Liver (tissue), 10 donors: ENCODE measurements at places on chromosomes 2 and 18. TPM values are rescaled to one million over a fixed set of nuclear protein-coding genes. Genes with fewer than 3 reads are reported as not detected.
A peak's percentile ranks its signal among the peaks of the same experiment; 100 is the strongest.

DNA sequence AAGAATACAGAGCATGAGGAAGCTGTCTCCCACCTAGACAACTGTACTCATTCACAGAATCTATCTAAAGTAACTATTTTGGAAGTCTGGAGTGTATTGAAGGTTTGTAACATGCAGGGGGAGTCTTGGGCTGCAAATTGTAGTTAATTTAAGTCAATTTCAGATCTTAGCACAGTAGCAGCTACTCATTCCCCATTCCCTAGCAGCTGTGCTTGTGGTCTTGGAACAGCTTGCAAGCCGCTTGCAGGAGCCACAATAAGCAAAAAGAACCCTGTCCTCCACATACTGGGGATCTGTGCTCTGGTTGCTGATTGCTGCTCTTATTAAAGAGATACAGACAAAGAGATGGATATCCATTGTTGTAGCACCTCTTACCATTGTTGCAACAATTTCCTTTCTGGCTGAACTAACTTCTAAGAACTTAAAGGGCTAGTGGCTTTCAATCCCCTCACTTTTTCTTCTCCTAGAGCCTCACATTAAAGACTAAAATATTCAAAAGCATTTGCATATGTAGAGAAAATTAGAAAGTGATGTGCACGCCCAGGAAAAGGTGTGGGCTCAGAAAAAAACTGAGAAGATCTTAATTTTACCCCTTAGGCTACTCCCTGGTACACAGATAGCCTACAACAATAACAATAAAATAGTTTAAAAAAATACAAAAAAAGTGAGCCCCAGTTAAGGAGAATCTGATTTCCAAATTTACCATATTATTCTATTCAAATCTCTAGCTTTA, 1775.1 kb upstream of the PIK3C3 start:
- no peak for DNase-seq

Gene KIAA2012
- 0.35 TPM for polyA plus RNA-seq

Gene RAB27B
- 0.14 TPM for polyA plus RNA-seq

Gene NOL4
- 0.15 TPM for polyA plus RNA-seq

Gene KCNG2
- polyA plus RNA-seq = 0.03 TPM

Gene SOX11
- not detected for polyA plus RNA-seq

DNA sequence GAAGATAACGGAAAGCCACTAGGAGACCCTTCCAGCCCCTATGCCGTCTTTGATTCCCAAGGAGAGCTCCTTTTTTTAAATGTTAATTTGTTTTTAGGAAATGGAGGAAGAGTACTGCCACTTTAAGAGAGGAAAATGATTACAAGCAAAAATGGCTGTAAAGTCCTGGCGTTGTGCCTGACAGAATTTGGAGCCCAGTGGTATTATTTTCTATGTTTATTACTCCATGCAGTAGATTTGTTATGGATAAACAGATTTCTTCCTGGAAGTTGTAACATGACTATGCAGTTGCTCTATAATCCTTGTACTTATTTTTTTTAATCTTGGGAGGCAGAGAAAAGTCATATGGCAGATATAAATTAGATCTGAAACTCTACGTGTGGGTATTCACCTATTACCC, 141.3 kb downstream of the GBX2 start:
- no peak for DNase-seq

- no peak for DNase-seq
Measured at GRCh38 chr2:10388954-10389560, 59.1 kb downstream of the ODC1 start.

DNA sequence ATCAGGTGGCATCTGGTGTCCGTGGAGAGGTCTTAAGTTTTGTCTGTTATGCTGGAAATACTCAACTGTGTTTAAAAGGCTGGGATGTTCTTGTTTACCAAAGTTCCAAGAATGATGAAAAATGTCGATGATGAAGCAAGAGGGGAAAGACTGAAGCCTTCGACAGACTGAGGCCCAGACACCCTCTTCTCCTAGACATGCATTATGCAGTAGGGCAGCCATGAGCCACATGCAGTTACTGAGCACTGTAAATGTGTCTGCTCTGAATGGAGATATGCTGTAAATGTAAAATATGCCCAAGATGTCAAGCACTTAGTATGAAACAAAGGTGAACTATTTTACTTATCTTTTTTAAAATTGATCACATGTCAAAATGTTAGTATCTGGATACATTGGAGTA, 163.1 kb downstream of the GALNT14 start:
- no peak for DNase-seq

Gene PMAIP1
- polyA plus RNA-seq = 0.24 TPM

DNA sequence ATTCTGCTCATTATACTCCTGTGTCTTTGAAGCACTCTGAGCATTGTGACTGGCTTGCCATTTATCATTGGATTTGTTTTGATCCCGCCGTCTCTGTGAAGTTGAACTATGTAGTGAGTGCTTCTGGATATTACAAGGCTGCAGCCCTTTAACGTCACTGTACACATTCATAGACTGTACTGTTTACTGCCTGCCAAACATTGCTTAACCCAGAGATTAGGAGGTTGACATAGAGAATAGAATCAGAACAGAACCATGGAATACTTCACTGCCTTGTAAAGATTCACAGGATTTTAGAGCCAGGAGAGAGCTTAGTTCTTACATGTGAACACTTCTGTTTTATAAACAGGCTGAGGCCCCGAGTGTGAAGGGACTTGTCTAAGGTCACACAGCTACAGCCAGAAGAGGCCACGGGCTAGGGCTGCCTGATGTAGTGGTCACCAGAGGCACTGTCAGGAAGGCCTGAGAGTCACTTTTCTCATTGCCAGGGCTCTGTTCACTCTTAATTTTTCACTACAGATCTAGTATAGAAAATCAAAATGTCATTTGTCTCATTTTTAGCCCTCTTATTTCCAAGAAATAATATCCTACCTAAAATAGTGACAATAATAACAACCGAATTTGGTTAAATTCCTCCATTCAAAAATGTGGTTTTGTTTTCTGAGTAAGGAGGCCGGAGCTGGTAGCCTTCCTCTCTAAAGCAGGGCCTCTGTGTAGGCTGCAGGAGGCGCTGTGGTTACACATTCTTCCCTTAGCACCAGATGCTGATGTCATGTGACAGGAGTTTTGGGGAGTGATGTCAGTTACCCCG, 87.9 kb downstream of the UGGT1 start:
- DNase-seq = peak; percentile 44

DNA sequence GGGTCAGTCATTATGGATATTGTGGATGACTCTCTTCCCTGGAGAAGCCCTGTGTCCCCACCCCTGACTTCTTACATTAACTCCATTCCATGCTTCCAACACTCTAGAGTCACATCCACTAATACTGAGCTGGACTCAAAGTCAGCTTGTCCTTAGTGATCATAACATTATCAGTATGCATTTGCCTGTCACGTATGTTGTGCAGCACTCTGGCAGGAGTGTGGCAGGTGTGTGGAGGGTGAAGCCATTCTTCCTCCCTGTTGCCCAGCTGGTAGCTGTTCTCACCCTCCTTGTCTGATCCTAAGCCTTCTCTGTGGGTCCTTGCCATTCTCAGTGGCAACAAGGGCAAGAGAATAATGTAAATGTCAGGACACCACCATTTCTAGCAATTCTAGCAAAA, 334.1 kb upstream of the RAB6C start:
- no peak for DNase-seq
